ENCODE measurements at places on chromosomes 16 and 17.
A peak's percentile ranks its signal among the peaks of the same experiment; 100 is the strongest.

GRCh38 chr17:81228420-81228819 is 5.7 kb upstream of the CEP131 start:
- DNase-seq: no peak

DNA sequence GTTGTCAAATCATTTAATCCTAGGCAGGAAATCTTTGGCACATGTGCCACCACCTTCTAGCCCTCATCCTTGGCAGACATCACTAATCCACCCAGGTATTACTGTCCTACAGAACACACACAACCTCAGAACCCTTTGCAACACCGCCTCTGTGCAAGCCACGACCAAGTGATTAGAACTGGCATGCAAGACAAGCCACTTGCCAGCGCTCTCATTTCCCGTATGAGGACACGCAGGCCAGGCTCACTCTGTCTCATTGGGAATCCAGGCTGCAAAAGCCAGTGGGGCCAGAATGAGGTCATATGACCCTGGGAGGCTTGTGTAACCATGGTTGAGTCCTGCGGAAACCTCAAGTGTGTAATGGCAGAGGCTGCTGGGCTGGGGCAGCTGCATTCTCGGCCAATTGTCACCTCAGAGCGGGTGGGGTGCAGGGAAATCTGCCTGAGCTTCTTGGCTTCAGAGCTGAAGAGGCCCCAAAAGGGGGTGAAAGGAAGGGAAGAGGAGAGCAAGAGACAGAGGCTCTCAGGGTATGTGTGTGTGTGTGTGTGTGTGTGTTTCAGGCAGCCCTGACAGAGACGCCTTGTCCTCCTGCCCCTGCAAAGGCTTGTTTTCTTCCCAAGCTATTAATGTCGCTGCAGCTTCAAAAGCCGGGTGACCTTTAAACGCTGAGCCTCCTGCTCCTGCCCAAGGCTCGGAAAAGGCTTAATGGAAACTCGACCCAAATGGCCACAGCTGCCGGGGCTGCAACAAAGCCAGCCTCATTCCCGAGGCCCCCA is 43.2 kb upstream of the MRPS23 start:
- DNase-seq: no peak

- DNase-seq: no peak
These were observed 684 bp upstream of the NUDT16L1 start for GRCh38 chr16:4692460-4693295.

- DNase-seq: no peak
These were observed 3.6 kb downstream of the ESRP2 start for GRCh38 chr16:68232335-68232734.

DNA sequence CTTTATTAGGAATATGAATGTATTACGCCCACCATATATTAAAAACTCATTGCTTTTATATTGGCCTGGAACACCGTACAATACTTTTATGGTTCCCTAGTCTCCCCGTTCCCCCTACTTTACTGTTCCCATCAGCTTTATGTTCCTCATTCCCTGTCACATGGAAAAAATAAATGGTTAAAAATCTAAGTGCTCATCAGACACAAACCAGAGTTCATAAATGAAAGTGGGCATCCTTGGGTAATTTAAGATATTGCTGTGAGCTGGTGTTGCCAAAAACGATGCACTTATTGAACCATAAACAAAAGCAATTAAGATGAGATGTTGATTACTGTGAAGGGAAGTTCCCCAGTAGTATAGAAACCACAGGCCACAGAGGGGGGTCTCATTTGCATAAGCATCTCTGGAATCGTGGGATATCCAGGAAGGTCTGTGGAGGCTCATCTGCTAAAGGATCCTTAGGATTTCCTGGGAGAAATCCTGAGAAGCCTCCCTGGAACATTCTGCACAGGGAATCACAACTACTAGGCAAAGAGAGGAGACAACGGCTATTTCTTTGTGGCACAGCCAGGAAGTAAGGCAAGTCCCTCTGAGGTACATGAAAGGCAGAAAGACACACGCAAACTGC is 591.4 kb upstream of the CDH11 start:
- no peak for DNase-seq

DNA sequence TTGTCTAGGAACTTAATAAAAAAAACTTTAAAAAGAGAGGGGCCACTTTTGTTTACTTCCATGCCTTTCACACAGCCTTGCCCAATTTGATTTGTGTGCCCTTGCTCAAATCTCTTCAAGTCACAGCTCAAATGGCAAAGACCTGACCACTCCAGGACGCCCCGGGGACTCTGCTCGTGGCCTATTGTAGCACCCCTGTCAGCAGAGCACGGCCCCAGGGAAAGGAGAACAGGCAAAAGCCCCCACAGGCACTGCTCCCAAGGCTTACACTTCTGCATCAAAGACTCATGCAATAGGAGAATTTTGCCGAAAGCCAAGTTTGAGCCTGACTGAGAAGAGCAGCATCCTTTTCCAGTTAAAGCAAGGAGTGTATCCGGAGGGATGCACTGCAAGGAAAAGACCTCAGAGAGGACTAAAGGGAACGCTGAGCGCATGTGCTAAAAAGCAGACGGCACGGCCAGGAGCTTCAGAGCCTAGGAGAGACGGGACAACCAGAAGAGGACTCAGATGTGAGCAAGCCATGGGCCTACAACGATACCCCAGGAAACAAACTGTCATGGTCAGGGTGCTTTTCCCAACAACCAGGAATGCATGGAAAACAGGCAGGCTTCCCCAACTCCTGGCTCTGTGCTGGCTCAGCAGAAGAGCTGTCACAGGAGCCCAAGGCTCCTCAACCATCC is 8.2 kb downstream of the CREBBP start:
- DNase-seq: no peak

GRCh38 chr17:46929413-46929812 is 6.5 kb downstream of the GOSR2 start:
- DNase-seq: no peak

DNA sequence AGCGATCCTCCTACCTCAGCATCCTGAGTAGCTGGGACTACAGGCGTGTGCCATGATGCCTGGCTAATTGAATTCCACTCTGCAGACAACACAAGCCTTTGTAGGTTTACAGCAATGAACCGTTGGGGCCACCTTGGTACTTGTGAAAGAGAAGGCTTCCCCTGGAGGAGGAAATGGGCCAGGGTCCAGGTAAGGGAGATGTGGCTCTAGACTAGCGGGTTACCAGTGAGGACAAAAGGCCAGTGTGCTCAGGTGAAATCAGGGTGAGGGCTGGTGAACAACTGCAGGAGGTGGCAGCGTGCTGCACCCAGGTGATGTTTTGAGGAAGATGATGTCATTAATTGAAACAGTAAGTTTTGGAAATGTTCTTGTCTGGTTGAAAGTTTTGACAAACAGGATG is 6.7 kb downstream of the SDR42E1 start:
- DNase-seq: no peak

GRCh38 chr16:82776470-82777146 is 149.8 kb downstream of the CDH13 start:
- DNase-seq: no peak

DNA sequence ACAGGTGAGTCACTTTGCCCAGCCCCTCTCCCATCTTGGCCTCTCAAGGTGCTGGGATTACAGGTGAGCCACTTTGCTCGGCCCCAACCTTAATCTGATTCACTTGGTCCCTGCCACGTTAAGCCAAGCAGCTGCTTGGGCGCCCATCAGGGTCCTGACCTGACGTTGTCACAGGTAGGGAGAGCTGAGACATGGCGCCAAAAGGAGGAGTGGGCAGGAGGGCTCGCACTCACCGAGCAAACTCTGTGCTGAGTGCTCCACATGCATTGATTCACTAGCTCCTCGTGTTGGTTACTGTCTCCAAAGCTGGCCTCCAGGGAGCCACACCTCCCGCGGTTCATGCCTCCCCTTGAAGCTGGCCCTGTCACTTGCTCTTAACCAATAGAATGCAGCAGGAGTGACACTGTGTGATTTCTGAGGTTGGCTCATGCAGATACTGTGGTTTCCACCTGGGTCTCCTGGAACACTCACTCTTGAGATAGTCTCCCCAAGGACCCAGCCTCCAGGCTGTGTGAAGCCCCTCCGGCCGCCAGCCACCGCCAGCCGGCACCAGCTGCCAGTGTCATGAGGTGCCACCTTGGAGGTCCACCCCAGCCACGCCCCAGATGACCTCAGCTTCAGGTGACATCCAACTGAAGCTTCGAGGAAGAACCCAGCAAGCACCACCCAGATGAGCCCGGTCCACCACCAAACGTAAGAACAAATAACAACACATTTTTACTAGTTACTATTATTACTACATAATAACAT is 223.0 kb downstream of the GSG1L start:
- DNase-seq: no peak

GRCh38 chr17:15012351-15012980 is 252.7 kb downstream of the PMP22 start:
- no peak for DNase-seq

- DNase-seq: no peak
These were observed 3.9 kb upstream of the TPPP3 start for GRCh38 chr16:67397036-67397801.

DNA sequence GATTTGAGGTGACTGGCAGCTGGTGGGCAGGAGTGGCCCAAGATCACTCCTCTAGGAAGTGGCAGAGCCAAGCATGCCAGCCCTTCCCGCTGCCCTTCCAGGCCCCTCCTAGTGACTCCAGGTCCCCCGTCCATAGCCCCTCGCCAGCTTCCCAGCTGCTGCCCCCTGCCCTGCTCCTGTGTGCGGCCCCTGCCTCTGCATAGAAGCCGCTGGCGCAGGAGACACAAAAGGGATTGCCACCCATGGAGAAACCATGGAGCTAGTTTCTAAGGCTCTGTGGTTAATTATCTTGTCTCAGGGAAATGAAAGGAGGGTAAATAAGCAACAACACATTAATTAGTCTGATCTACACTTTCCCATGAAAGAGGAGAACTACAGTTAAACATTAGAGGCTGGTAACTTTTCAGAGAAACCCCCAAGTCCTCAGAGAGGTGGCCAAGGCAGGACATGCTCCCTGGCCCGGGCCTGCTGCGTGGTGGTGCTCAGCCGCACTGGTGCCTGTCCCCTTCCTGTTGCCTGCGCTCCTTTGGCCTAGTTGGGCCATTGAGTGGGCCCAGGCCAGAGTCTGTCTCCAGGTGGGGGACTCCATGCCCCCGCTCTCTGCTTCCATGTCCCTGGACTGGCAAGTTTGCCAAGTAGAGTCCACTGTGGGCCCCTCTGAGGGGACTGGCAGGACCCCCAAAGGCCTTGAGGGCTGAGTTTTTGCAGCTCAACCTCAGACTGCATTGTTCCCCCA is 65.2 kb downstream of the PRMT7 start:
- no peak for DNase-seq

GRCh38 chr17:29379084-29379991 is 10.8 kb upstream of the TAOK1 start:
- DNase-seq: no peak

- DNase-seq: no peak
These were observed 53.0 kb downstream of the SF3B3 start for GRCh38 chr16:70576431-70577255.

GRCh38 chr17:696369-696768 is 18.3 kb downstream of the VPS53 start:
- DNase-seq: no peak

DNA sequence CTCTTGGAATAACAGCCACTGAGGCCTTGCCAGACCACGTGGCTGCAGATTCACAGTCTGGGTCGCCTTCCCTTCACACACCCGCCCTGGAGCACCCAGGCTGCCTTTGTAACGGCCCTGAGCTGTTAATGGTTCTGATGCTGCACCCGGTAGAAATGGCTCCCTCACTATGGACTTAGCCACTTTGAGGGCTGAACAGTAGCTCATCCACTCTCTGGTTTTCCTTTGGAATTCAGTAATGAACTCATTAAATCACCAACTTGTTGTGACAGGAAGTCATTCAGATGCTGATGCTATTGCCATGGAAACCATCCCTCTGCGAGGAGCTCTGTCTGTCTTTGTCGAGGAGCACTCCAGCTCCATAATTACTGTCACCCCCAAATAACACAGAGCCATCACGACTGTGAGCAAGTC is 59.2 kb downstream of the CDK5R1 start:
- no peak for DNase-seq

DNA sequence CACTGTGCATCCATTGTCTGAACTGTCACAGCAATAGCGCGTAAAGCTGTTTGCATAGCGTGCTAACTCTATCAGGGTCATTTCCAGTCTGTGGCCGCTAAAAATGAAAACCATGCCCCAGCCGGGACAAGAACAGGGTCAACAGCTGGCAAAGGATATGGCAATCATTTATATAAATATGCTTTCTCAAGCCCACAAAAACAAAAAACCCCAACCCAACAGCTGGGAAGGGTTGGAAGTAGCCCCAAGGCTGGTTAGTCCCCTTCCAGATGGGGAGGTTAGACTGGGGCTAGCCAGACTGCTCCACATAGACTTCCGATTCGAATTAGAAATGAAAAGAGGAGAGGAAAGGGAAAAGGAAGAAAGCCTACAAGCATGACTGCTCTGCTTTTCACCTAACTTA is 203.3 kb upstream of the TBX2 start:
- DNase-seq: no peak

GRCh38 chr17:76567634-76568432 is 17.8 kb downstream of the ST6GALNAC2 start:
- no peak for DNase-seq

GRCh38 chr16:83530293-83530692 is 277.5 kb upstream of the HSBP1 start:
- no peak for DNase-seq

DNA sequence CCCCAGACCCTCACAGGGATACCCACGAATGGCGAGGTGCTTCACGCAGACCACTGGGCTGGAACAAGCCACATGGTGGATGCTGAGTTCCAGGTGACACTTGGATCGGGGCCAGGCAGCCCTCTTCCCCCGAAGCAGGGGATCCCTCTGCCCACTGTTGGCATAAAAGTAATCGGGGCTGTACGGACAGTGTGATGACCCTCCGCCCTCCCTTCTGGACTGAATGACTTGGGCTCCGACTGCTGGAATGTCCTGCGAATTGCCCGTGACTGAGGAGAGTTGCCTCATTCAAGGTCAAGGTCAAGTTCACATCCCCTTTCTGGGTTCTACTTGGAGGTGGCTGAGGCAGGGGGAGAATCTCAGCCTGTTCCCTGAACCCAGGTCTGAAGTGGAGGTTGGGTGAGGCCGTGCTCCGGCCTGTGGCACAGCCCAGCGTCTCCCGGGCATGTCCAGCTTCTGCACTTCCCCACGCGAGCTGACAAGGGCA is 28.5 kb upstream of the CREBBP start:
- DNase-seq: no peak

GRCh38 chr16:31465788-31466370 is 6.1 kb upstream of the TGFB1I1 start:
- no peak for DNase-seq

DNA sequence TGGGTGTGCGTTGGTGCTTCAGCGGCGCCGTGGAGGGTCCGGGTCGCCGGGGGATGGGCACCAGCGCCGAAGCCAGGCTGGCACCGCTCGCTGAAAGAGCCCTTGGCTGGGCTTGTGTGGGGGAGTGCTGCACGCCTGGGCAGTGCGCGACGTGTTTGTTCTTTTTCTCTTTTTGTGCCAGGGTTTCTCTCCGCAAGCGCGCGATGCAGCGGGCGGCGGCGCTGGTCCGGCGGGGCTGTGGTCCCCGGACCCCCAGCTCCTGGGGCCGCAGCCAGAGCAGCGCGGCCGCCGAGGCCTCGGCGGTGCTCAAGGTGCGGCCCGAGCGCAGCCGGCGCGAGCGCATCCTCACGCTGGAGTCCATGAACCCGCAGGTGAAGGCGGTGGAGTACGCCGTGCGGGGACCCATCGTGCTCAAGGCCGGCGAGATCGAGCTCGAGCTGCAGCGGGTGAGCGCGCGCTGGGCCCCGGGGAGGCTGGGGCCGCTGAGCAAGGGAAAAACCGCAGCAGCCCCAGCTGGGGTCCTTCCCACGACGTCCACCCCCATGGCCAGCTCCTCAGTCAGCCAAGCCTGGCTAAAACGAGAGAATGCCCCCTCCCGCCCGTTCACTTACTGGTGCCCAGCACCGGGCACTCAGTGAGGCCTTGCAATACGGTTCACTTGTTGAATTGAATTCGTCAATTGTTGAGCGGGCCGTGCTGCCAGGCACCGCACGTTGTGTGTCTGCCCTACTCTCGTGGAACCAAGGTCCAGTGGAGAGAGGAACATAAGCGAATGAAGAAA is 541 bp downstream of the GPT2 start:
- DNase-seq: peak; percentile 30
